ENCODE measurements at places on chromosomes 3 and 15.

GRCh38 chr3:53482227-53482626, 12.2 kb upstream of the CACNA1D start:
- DNase-seq, result no peak

GRCh38 chr3:27728195-27729087, 6.3 kb upstream of the EOMES start:
- no peak for DNase-seq

GRCh38 chr15:59941612-59942011, 62.5 kb upstream of the FOXB1 start:
- no peak for DNase-seq

DNA sequence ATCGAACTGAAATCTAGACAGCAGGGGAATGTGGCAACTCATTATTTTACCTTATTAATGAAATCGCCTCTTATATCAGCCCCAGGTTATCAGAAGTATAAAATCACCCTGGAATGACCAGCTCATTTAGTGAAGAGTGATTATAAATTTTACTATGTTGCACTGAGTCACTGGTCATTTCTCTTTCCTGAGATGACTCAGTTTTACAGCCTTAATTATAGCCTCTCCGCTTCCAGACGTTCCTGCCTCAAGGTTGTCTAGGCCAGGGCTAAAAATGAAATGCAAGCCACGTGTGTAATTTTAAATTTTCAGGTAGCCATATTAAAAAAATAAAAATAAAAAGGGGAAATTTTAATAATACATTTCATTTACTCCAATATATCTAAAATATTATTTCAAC, 33.3 kb downstream of the DET1 start:
- DNase-seq, result peak; percentile 73

GRCh38 chr3:133491481-133492059, 81.9 kb upstream of the CDV3 start:
- no peak for DNase-seq

DNA sequence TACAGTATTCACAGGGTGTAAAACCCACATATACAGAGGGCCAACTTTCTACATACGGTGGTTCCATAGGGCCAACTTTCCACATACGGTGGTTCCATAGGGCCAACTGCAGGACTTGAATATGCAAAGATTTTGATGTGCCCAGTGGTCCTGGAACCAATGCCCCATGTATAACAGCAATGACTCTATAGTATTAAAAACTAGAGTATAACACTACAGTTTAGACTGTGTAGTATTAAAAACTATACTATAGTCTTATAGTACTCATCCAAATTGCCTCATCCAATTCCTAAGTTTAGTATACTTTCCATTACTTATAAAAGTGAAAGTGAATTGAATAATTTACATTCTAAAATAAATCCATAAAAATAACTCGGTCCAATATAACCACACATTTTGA, 75.9 kb downstream of the GSK3B start:
- DNase-seq, result no peak
